ENCODE measurements at places on chromosomes 11 and 22.

GRCh38 chr11:130477586-130478203 lies 29.2 kb downstream of the ADAMTS15 start:
- no peak for DNase-seq

- DNase-seq, result no peak
Observed at GRCh38 chr11:11978792-11979487, 29.5 kb downstream of the DKK3 start.

GRCh38 chr11:92727123-92727522 lies 242.3 kb upstream of the MTNR1B start:
- DNase-seq, result no peak

- no peak for DNase-seq
Observed at GRCh38 chr11:129323896-129324502, 51.6 kb upstream of the BARX2 start.

- DNase-seq, result no peak
Observed at GRCh38 chr11:119511614-119512306, 88.8 kb upstream of the THY1 start.

DNA sequence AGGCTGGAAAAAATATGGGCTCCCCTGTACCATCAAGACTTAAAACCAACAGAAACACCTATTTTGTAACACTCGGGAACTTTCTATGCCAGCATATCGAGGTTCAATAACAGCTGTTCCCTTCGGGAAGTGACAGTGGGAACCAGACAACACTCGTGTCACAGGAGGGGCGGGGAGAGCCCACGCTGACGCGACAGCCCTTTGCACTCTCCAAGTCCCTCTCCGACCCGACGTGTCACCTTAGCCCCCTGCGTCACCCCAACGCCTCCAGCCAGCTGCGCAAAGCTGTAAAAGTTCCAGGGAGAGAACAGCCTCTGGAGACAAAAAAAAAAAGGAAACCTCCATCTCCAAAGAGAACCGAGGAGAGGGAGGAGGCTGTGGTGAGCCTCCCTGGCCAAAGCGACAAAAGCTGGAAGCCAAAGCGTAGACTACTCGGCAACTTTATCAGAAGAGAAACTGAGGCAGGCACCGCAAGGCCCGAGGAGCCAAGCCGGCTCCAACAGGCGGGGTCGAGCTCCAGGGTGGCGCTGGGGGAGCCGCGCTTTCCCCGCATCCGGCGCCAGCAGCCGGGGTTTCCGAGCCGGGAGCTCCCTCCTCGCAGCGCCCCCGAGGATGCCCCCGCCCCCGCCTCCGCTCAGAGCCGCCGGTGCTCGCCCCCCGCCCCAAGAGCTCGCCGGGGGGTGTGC lies 751 bp downstream of the ARFGAP3 start:
- DNase-seq, result peak; percentile 57

GRCh38 chr22:29772170-29772641 lies 5.0 kb downstream of the UQCR10 start:
- DNase-seq, result no peak

DNA sequence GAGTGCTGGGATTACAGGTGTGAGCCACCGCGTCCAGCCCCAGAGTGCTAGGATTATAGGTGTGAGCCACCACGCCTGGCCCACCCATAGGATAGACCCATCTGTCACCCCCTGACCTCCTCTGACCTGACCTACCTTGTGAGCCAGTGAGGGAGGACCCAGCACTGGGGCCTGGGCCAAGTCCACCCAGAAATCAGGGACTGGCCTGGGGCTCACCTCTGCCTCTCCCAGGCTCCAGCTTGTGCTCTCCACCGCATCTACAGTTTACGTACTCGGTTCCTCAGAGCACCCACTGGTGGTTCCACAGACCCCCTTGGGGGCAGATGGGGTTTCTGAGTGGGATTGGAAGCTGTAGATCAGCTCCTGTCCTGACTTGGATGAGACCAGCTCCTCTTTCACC lies 6.4 kb downstream of the SLC29A2 start:
- DNase-seq, result no peak

- no peak for DNase-seq
Observed at GRCh38 chr11:108606070-108606469, 12.5 kb upstream of the EXPH5 start.

- no peak for DNase-seq
Observed at GRCh38 chr22:19287076-19287707, 4.3 kb downstream of the CLTCL1 start.

DNA sequence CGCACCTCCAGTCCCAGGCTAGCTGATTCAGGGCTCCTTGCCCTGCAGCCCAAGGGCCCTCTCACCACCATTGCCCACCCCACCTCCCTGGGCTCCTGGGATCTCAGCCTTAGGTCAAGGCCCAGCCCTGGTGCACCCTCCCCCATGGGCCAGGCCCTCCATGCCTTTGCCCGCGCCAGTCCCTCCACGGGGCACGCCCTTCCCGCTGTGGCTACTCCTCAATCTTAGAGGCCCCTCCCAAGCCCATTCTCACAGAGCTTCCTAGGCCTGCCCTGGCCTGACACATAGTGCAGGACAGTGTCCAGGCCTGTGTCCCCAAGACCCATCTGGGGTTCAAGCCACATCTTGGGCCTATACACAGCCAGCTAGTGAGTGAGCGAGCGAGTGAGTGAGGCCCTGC lies 6.9 kb downstream of the GP1BB start:
- DNase-seq, result no peak

DNA sequence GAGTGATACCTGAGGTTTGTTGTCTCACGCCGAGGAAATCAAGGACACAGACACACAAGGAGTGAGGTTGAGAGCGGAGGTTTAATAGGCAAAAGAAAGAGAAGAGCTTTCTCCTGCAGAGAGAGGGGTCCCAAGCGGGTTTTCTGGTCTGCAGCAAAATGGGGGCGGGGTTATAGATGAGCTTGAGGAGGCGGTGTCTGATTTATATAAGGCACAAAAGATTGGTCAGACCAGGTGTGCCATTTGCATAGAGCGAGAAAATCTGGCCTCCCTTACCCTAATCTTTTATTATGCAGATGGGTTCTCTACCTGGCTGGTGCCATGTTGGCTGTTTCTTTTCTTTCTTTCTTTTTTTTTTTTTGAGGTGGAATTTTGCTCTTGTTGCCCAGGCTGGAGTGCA lies 11.8 kb downstream of the C11orf96 start:
- DNase-seq, result no peak

GRCh38 chr11:74282421-74282820 lies 29.0 kb downstream of the P4HA3 start:
- DNase-seq, result no peak

DNA sequence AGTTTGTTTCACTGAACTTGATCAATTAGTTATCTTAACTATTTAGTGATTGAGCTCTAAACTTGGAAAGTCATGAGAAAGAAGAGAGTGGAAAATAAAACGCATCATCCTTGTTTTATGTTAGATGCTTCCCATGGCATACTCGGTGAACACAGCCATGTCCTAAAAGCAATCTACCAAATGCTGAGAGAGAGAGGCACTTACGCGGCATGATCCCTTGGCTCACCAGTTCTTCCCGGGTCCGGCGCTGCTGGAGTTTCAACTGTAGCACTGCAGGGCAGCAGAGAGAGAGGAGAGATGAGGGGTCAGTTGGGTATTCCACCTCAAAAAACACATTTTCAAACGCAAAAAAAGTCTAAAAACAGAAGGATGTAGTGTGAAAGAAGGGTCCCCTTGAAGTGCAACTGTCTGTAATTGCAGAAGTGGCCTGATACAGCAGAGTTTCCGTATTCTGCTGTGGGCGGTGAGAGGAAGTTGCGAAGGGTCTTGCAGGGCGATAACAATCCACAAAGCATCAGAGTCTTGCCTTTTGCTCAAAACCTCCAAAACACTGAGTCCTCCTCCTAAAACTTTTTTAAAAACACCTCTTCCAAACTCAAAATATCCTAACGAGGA lies 92.7 kb downstream of the SGSM3 start:
- DNase-seq, result peak; percentile 2

GRCh38 chr22:25876871-25877270 lies 134.9 kb downstream of the MYO18B start:
- no peak for DNase-seq

GRCh38 chr22:20240447-20240764 lies 27.7 kb downstream of the RTN4R start:
- DNase-seq, result no peak

DNA sequence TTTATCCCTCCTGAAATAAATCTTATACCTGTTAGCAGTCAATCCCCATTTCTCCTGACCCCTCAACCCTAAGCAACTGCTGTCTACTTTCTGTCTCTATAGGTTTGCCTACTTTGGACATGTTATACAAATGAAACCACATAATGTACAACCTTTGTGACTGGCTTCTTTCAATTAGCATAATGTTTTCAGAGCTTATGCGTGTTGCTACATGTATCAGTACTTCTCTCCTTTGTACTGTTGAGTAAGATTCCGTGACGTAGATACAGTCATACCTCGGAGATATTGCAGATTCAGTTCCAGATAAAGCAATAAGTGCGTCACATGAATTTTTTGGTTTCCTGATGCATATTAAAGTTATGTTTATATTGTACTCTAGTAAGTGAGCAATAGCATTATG lies 127.3 kb downstream of the MORC2 start:
- no peak for DNase-seq

GRCh38 chr22:18078329-18079041 lies 695 bp downstream of the PEX26 start:
- peak; percentile 26 for DNase-seq

DNA sequence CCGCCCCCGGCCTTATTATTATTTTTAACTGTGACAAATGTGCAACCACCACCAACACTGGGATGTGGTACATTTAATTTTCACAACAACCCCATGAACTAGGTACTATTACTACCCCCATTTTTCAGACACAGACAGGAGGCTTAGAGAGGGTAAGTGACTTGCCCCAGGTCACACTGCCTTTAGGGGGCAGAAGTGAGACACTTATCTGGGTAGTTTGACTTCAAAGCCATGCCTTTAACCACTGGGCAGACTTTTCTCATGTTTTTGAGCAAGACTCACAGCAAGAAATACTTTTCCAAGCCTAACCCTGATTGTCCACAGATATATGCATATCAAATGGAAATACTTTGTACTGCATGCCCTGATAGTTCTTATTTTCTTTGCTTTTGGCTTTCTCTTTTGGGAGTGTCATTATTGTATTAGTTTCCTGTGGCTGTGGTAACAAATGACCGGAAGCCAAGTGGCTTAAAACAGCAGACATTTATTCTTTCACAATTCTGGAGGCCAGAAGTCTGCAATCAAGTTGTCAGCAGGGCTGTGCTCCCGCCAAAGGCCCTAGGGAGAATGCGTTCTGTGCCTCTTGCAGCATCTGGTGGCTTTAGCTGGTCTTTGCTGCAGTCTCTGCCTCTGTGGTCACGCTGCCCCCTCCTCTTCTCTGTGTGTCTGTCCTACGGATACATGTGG lies 110.8 kb downstream of the GRIK4 start:
- DNase-seq, result no peak

DNA sequence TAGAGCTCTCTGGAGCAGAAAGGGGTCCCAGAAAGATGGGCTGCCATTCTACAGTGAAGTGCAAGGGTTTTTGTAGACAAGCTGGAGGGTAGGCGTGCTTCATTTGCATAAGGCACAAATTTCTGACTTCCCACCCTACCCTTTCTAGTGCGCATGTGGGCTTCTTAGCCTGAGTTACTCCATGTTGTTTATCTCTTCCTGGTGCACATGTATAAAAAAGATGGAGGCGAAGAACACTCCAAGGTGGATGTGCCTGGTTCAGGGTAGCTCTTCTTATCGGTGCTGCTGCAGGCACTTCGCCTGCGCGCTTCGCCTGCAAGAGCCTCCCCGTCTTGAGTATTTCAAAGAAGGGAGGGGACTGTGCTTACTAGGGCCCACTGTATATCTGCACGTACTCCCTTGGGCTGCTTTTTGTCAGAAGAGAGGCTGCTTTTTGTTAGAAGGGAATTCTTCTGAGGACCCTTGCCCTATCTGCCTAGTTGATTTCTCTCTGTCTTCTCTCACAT lies 1047.3 kb upstream of the CNTN5 start:
- DNase-seq, result no peak

DNA sequence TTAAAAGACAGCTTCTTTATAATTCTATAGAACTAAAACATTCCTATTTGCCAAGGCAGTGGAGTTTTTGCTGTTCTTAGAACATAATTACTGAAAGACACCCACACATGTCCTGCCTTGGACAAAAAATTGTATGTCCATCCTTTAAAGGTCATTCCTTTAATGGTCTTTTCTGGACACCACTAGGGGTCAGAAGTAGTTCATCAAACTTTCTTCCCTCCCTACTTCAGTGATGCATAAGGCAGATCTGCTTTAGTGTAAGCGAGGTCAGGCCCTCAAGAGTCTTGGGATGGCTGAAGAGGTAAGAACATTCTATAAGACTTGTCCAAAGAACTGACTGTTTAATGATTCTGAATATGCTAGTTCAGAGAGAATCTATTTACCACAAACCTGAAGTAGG lies 4.3 kb upstream of the OR51V1 start:
- DNase-seq, result no peak
